ENCODE measurements at places on chromosomes 1 and 21.

- peak; percentile 93 for DNase-seq
Observed at GRCh38 chr1:93846206-93846991, 32.6 kb downstream of the DNTTIP2 start.

DNA sequence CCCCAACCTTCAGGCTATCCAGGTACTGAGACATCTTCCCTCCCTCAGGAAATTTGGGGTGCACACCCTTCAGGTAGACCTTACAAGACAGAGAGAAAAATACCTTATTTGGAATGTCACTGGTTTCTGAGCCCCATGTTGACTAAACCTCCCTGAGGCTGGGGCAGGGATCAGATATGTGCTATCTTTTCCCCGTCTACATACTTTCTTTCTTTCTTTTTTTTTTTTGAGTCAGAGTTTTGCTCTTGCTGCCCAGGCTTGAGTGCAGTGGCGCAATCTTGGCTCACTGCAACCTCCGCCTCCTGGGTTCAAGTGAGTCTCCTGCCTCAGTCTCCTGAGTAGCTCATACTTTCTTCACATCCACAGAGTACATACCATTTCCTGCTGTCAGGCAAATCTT lies 1.6 kb downstream of the CYB5R1 start:
- DNase-seq = no peak

GRCh38 chr1:12656575-12656974 lies 12.7 kb downstream of the AADACL4 start:
- DNase-seq = no peak

DNA sequence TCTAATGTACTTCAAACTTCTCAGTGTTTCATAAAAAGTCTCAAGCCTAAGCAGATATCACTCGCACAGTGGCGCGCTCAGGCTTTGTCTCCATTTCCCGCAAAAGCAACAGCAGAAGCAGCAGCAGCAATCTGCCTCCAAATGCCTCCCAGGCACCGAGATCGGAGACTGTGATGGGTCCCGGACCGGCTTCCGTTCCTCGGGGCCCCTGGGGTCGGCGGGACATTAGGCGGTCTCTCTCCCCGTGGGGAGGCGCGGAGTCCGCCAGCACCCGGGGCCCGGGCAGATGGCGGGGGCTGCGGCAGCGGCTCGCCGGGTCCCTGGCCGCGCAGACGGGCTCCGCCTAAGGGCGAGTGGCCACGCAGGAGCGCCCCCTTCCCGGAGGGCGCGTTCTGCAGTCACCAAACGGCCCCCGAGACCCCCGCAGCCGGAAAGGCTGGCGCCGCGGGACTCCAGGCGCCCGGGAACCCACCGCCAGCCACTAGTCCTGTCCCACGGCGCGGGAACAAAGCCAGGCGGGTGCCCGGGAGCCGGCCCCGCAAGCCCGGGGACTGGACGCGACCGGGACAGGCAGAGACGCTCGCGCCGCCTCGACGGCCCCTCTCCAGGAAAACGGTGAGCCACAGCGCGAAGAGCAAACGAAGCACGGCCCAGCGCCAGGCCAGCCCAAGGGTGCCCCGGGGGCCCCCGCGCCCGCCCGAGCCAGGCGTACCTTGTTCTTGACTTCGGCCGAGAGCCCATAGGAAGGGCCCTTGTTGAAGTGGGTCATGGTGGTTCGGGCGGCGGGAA lies 590 bp downstream of the CNN3 start:
- peak; percentile 80 for DNase-seq

DNA sequence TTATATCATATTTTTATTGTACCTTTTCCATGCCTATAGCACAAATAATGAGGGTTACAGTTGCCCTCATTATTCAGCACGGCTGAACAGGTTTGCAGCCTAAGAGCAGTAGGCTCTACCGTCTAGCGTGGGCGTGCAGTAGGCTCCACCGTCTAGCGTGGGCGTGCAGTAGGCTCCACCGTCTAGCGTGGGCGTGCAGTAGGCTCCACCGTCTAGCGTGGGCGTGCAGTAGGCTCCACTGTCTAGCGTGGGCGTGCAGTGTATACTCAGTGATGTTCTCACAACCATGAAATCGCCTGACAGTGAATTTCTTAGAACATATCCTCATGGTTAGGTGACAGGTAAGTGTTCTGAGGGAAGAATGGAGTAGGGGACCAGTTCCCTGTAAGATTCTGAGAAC lies 84.9 kb downstream of the DYRK1A start:
- DNase-seq = no peak
